Activated T-helper 9 cell treated with anti-CD3 and anti-CD28 coated beads, Interleukin-2, amount 50 U/mL, for 16 hours (primary cell): ENCODE measurements at places on chromosomes 16 and 17.

DNA sequence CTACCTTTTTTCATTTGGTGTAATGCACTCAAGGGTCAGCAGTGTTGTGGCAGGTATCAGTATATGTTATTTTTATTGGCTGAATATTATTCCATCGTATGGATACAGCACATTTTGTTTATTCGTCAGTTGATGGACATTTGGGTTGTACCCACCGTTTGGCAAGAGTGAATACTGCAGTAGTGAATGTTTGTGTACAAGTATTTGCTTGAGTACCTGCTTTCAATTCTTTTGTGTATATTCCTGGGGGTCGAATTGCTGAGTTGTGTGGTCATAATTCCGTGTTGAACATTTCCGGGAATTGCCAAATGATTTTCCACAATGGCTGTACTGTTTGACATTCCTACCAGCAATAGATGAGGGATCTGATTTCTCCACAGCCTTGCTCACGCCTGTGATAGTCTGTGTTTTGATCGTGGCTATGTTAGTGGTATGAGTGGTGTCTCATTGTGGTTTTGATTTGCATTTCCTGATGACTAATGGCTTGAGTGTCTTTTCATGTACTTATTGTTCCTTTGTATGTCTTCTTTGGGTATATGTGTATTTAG, 108.4 kb downstream of the OR1D5 start:
- DNase-seq: no peak

GRCh38 chr16:57036945-57037344, 47.6 kb downstream of the NLRC5 start:
- no peak for DNase-seq

- DNase-seq: no peak
Observed at GRCh38 chr17:34769049-34769448, 189.7 kb downstream of the TMEM132E start.

DNA sequence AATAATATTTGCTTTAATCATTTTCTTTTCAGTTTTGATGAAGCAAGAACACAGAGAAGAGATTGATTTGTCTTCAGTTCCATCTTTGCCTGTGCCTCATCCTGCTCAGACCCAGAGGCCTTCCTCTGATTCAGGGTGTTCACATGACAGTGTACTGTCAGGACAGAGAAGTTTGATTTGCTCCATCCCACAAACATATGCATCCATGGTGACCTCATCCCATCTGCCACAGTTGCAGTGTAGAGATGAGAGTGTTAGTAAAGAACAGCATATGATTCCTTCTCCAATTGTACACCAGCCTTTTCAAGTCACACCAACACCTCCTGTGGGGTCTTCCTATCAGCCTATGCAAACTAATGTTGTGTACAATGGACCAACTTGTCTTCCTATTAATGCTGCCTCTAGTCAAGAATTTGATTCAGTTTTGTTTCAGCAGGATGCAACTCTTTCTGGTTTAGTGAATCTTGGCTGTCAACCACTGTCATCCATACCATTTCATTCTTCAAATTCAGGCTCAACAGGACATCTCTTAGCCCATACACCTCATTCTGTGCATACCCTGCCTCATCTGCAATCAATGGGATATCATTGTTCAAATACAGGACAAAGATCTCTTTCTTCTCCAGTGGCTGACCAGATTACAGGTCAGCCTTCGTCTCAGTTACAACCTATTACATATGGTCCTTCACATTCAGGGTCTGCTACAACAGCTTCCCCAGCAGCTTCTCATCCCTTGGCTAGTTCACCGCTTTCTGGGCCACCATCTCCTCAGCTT, 45.0 kb downstream of the ESRP2 start:
- no peak for DNase-seq

GRCh38 chr17:28698253-28698941, 13.3 kb downstream of the PROCA1 start:
- no peak for DNase-seq

GRCh38 chr17:1957037-1957436, 68.1 kb downstream of the RTN4RL1 start:
- no peak for DNase-seq

DNA sequence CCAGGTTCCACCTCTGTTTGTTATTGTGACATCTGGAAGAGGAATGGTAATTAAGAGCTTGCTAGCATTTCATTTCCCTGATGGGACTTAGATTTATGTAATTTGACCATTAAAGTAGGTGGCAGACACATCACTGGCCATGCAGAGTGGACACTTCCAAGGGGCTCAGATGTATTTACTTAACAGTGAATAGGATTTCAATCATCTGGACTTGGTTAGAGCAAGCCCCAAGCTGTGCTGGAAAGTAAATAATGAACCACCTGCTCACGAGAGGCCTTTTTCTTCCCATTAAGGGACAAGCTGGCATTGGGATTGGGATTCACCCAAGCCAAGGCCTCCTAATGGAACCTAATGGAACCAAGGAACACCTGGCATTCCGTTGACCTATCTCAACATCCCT, 395.3 kb downstream of the HS3ST4 start:
- DNase-seq: no peak
